ENCODE measurements at places on chromosomes 6 and 20. TPM values are rescaled to one million over a fixed set of nuclear protein-coding genes. Genes with fewer than 3 reads are reported as not detected.

- DNase-seq, result no peak
These were observed 42.4 kb downstream of the CNBD2 start for GRCh38 chr20:36010825-36011224.

- DNase-seq, result no peak
These were observed 22.2 kb upstream of the SNRPB2 start for GRCh38 chr20:16707674-16708073.

- peak; percentile 92 for DNase-seq
These were observed 12.4 kb downstream of the SIRPA start for GRCh38 chr20:1907586-1907985.

DNA sequence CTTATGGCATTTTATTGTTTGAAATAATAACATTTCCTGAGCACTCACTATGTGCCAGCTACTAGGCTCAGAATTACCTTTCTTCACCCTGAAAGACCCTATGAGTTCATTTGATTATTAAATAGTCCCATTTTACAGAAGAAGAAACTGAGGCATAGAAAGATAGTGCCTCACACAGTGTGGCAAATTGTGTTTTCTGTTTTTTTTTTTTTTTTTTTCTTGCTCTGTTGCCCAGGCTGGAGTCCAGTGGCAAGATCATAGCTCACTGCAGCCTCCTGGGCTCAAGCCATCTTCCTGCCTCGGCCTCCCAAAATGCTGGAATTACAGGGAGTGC lies 59.7 kb upstream of the PTPN1 start:
- no peak for DNase-seq

Gene FKBP1C
- 1.1 TPM for total RNA-seq

Gene GABRR2
- 0.25 TPM for total RNA-seq

Gene PRL
- not detected for total RNA-seq
